ENCODE measurements at places on chromosomes 12 and 14.

GRCh38 chr12:121366063-121366459 is 13.8 kb upstream of the ANAPC5 start:
- no peak for DNase-seq

DNA sequence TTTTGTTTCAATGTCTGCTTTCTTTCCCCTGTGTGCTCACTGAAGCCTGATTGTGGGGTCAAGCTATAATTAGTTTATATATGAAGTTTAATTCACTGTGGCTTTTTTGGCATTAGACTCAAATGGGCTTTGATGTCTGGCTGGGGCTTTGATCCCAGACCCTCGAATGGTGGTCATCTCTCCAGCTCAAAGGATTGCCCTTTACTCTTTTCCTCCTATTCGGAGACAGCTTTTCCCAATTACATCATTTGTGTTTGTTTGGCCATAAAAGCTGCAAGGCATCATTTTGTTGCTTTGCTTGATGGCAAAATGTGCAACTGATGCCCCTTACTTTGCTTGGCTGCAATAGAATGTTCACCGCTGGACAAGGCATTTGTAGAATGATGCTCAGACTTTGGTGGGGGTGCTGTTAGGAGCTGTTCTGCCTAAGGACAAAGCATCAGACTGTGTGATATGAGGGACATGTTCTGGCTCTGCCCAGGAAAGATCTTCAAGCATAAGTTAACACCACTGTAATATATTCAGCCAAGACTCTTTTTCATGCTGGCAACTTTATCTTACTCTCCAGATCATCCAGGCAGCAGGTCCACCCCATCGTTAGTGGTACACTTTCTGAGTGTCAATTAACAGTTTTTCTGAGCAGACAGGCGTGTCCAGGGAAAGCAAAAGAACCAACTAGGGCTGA is 3.2 kb upstream of the DACT1 start:
- no peak for DNase-seq

DNA sequence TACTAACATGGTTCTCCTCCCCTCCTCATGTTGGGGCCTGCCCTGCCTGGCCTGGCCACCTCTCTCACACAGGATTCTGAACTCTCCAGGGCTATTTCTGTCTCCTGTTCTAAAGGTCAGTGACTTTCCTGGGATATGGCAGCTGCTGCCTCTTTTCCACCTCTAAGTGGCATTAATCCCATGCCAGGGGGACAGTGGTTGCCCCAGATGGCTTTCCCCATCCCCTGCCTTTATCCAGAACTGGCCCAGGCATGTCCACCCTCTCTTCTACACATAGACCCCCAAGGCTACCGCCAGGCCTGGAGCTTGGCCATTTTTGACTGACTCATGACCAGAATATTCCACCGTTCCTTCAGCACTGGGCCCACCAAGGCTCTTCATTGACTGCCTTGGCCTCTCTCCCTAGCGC is 90.4 kb downstream of the IRF2BPL start:
- no peak for DNase-seq

- no peak for DNase-seq
Observed at GRCh38 chr12:25119020-25119419, 75.9 kb downstream of the DNAI7 start.

- DNase-seq, result no peak
Observed at GRCh38 chr14:51938137-51938536, 51.2 kb upstream of the RTRAF start.

- no peak for DNase-seq
Observed at GRCh38 chr12:54941659-54942058, 42.9 kb downstream of the TESPA1 start.

DNA sequence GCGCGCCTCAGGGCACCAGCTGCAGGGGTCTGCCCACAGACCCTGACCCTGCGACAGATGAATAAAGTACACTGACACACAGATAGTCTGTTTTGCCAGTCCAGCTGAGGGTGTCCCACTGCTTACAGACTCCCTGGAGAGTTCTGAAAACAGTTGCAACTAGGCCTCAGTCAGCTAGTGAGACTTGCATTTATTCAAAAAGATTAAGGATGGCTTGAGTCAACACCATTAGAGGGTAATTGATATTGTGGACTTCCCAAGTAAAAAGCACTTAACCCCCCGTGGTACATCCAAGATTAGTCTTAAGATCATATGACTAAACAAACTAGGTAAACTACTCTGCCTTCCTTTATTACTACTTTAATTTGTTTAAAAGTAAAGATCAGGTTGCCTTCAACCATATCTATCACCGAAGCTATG is 11.1 kb upstream of the PSEN1 start:
- DNase-seq, result no peak

DNA sequence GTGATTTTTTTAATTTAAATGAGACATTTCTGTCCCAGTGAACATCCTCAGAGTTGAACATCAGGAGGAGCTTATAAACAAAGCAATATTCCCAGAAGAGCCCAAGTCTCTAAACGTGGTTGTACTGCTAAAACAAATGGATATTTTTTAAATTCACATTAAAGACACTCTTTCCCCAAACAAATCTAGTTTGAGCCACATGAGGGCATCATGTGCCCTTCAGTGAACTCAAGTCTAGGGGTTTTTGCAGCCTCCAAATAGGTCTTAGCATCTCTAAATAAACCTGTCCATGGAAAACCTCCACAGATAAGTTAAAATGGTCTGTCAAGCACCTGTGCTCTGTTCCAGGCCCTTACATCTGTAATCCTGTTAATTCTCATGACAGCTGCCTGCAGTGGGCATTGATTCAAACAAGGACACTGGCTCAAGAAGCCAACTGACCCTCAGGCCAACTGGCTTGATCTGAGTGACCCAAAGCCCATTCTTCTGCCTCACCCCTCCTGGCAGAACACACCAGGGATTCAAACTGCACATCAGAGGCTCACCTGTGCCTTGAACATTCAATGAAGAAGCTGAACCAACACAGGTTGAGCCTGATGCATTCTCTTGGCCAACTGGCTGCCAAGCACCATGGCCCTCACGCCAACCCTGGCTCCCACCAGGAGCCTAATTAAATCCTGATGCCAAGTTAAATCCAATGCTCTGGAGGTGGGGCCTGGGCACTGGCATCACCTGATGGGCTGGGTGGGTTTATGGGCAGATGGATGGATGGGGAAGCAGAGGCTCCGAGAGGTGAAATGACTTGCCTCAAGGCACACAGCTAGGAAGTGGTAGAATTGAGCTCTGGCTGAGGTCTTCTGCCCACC is 8.6 kb downstream of the ISCU start:
- no peak for DNase-seq

- DNase-seq, result no peak
Observed at GRCh38 chr12:98770230-98770629, 125.1 kb downstream of the APAF1 start.

DNA sequence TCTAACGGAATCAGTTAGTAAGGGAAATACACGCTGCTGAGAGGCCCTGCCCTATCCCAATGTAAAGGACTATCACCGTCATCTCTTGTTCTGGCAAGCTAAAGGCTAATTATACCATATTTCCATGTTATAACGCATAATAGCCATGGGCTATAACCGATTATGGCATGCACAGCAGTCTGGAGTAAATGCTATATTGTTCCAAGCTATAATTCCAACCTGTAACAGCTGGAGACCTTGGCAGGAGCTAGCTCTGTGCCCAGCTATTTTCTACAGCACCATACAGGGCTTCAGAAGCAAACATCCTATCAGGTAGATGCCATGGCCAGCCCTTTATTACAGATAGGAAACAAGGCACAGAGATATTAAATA is 26.3 kb downstream of the SYNE3 start:
- no peak for DNase-seq

GRCh38 chr12:119461636-119462214 is 127.2 kb downstream of the CCDC60 start:
- no peak for DNase-seq

GRCh38 chr12:48512855-48513254 is 12.6 kb upstream of the OR8S1 start:
- DNase-seq, result no peak

GRCh38 chr12:7197841-7198240 is 8.4 kb downstream of the PEX5 start:
- no peak for DNase-seq

DNA sequence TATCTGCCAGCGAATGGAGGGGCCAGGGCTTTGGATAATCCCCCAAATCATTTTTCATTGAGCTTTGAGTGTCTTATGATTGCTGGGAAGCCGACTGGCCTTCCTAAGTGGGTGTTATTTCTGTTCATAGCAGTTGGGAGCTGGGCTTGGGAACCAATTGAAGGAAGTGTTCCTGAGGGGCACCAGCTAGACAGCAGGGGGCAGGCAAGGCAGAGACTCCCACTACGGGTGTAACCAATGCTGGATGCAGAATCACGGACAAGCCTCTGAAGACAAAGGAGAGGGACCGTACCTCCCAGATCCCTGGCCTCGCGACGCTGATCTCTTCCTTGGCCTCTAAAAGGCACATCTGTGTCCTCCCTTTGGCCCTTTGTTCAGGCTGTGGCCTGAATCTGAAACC is 149.0 kb upstream of the PRMT8 start:
- DNase-seq, result no peak

DNA sequence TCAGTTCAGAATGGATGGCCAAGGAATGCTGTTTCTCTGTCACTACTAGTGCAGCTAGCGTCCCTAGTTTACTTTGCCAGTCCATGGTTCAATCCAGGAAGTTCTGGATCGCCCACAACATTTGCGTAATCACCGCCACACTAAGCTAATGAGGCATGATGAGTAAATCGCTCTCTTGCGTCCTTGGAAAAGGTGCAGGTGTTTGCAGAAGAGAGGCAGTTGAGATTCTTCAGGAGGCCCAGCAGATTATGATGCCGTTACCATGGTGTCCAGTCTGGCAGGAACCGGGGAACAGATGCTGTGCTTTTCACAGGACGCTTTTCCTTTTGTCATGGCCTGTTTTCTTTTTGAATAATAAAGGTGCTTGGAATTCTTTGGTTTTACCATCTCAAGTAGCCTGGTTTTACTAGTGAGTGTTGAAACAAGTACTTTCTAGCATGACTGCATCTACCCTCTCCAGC is 9.0 kb downstream of the TPH2 start:
- DNase-seq, result no peak

- no peak for DNase-seq
Observed at GRCh38 chr12:123571343-123571813, 13.0 kb upstream of the TMED2 start.

DNA sequence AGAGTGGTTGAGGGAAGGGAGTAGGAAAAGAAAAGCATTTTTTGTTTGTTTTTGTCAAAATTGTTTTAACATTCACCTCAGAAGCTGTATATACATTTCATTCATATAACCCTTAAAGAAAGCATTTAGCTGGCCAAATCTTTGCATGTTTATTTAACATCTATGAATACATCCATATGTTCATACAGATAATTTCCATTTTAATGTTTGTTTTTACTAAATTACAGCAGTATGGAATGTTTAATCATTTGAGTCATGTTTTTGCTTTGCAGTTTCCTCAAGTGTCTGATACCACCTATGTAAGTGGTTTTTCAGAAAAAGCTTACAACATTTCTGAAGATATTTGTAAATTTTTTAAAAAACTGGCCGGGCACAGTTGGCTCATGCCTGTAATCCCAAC is 84.3 kb upstream of the ATF1 start:
- no peak for DNase-seq

GRCh38 chr14:56886471-56887062 is 76.3 kb upstream of the OTX2 start:
- DNase-seq, result no peak

DNA sequence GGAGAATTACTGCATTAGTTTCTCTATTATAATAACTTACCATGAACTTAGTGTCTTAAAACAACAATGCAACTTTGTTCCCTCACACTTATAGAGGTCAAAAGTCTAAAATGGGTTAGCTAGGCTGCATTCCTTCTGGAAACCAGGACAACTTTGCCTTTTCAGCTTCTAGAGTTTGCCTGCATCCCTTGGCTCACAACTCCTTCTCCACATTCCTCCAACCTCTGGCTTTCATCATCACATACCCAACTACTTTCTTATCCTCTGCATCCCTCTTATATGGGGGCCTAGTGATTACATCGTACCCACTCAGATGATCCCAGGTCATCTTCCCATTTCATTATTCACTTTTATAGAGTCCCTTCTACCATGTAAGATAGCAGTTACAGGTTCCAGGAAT is 251.1 kb downstream of the C12orf50 start:
- DNase-seq, result no peak

DNA sequence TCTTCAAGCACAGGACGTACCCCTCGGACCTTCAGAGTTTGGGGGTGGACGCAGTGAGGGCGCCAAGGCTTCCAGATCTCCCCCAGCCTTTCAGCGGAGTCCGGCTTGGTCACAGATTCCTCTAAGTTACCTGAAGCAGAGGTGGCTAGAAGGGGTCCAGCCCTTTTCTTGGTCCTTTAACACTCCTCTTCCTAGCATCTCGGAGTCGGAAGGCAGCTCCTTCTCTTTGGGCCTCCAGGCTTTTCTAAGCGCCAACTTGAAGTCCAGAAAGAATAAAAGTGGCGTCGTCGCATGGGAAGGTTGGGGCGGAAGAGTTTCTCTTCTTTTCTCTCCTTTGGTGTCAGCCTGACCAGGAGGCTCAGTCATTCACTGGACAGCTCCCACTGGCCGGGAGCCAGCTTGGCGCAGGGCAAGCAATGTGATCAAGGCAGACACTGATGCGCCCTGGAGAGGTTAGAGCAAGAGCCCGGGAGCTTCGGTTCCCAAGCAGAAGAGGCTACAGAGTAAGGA is 9.6 kb downstream of the OR6S1 start:
- no peak for DNase-seq

DNA sequence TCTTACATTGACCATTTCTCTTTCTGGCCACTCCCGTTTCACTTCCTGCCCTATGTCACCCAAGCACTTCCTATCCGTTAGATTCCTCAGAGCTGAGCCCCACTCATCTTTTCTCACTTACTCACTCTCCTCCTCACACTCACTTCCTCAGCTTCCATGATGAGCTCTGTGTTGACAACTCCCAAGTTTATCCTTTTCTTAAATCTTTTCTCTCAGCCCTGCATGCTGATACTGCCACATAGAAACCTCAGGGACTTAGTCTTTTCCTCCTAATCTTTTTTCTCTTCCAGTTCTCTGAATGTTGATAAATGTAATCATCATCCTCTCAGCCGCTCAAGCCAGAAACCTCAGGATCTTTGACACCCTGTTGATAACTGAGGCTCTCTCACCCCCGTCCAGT is 99.6 kb downstream of the ANO6 start:
- no peak for DNase-seq

- DNase-seq, result no peak
Observed at GRCh38 chr12:92759634-92760268, 57.0 kb downstream of the PLEKHG7 start.

DNA sequence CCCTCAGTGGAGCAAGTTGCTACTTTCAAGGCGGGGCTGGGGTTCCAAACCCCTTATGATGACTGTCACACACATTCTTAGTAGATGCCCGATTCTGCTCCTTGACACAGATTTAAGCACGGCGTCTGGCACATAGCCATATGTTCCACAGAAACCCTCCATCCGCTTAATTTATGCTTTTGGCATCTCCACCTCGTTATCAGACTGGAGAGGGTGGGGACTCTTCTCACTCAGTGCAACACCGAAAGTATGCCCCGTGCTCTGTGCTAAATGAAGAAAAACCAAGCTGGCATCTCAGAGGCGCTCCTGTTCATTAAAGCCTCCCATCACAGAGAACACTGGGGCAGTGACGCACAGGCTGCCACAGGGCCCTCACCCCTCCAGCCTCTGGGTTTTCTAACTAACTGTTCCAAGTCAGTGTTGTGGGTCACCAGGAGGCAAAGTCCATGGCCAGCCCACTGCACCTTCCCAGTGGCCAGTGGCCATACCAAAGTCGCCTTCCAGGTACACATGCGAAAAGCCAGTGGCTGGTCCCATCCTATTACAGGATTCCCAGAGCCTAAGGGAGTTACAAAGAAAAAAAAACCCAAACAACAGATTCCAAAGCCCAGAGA is 27.3 kb downstream of the CCDC88C start:
- no peak for DNase-seq

GRCh38 chr14:73719791-73720190 is 5.6 kb upstream of the PNMA1 start:
- DNase-seq, result no peak

- peak; percentile 5 for DNase-seq
Observed at GRCh38 chr12:62191491-62192179, 68.6 kb upstream of the USP15 start.
